ENCODE measurements at places on chromosomes 11 and 22. TPM values are rescaled to one million over a fixed set of nuclear protein-coding genes. Genes with fewer than 3 reads are reported as not detected.

Gene OR52I2
- not detected for polyA plus RNA-seq

GRCh38 chr11:69014084-69014851 is 1.2 kb upstream of the MRGPRF start:
- no peak for DNase-seq

GRCh38 chr11:7587712-7588111 is 73.9 kb downstream of the PPFIBP2 start:
- DNase-seq, result no peak

DNA sequence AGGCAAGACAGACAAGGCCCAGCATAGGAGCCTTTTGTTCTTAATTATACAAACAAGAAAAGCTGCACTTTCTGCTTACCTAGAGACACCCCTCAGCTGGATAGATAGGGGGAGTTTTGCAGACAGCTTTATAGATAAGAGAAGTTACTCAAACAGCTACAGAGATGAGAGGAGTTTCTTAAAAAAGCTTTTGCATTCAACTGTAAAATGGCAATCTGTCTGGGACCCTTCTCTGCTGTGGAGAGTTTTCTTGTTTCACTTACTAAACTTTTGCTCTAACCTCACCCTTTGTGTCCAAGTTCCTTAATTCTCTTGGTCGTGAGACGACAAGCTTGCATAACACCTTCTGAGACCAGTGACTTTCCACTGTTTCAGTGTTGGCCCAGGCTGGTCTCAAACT is 103.8 kb upstream of the CHORDC1 start:
- DNase-seq, result no peak

DNA sequence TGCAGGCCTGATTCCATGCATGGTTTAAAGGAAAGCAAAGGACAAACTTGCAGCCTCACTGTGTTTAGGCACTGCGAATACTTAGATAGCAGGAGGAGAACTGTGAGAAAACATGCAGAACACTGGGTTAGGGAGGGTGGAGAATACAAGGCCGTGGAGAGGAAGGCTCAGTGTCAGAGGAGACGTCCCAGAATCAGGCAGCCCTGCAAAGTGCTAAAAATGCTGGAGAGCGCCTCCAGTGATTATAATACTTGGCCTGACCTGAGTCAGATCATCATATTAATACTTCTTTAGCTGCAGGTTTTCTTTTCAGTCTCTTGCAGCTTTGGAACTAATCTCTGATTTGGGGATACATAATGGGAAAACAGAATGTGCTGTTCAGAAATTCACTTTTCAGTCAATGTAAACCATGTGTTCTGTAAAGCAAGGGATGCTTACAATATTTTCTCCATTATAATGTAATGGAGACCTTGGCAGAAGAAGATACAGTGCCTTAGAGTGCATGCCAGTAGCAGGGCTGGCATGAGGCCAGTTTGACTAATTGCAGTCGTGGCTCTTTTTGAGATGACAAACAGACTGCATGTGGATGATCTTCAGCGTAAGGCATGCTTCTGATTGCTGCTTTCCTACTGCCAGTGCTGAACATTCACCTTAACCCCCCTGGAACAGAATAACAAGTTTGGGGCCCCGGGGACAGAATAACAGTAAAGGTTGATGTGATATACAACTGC is 16.8 kb downstream of the EXT2 start:
- no peak for DNase-seq

DNA sequence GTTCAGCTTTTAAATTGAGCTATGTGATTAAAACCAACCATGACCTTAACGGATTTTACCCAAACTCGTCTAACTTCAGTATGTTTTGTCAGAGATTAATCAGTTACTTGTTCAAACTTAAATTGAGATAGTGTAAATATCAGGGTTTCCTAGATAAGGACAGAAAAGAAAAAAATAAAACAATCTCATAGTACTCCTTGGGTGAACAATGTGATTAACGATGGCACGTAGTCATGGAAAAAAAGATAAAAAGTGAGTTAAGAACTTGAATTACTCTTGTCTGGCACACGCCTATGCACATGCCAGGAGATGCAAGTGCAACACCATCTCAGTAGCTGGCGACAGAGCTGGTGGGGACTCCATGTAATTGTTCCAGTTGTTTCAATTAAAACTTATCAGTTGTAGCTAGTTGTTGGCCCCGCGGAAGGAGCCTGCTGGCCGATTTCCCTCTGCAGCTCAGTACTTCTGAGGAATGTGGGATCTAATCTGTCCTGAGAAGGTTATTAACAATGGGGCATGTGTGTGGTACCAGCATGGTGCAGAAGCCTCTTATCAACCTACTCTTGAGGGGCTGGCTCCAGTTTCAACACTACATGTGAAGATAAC is 3.0 kb downstream of the RASSF10 start:
- DNase-seq, result no peak

Data from CD4-positive, CD25-positive, alpha-beta regulatory T cell (primary cell).